ENCODE measurements at places on chromosomes 7 and 10.

- H3K4me1 ChIP-seq = no peaks in the 10 kb centered on the region
- no peak overlapping the region for H3K27ac ChIP-seq
- no peaks in the 10 kb centered on the region for H3K27me3 ChIP-seq
- no peaks in the 10 kb centered on the region for H3K36me3 ChIP-seq
- H3K4me3 ChIP-seq = no peak overlapping the region
- DNase-seq = no peak
Measured at GRCh38 chr7:38682606-38683005, 51.4 kb upstream of the AMPH start.

GRCh38 chr7:131424219-131424822, 96.6 kb downstream of the MKLN1 start:
- no peaks in the 10 kb centered on the region for H3K4me1 ChIP-seq
- DNase-seq = no peak
- no peaks in the 10 kb centered on the region for H3K27me3 ChIP-seq
- no peaks in the 10 kb centered on the region for H3K36me3 ChIP-seq
- no peak overlapping the region for H3K27ac ChIP-seq

- no peaks in the 10 kb centered on the region for H3K27me3 ChIP-seq
- no peaks in the 10 kb centered on the region for H3K36me3 ChIP-seq
- no peak overlapping the region for H3K4me3 ChIP-seq
- DNase-seq = no peak
Measured at GRCh38 chr7:117665368-117665767, 185.5 kb downstream of the CFTR start.

DNA sequence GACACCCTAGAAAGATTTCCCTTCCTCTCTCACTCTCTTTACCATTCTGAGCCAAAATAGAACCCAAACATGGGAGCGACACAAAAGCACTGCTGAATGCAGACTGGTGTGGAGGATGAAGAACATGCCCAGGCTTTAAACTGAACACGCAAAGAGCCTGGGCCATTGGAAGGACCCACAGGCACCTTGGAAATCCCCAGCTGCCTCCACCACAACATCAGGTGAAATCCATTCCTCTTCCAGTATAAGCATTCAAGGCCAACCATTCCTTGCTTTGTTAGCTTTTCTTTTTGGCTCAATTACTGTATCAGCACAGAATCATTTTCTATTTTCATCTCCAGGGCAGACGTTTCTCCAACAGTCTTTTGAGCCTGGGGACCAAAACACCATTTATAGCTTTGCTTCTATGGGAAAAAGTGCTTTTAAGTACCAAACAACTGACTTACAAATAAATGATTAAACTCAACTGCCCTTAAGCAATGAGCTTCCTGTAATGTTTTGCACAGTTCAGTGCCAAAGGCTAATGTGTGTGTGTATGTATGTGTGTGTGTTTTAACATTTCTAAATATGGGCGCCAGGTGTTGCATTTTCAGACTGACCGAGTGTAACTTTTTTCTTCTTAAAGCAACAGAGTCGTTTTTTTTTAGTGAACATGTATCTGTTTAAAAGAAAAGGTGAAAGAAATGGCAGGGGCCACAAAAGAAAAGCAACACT, 16.2 kb upstream of the BLNK start:
- H3K4me1 ChIP-seq = peaks cover 6% of the 10 kb centered on the region
- no peak overlapping the region for H3K4me3 ChIP-seq
- no peak overlapping the region for H3K27ac ChIP-seq
- DNase-seq = no peak
- H3K36me3 ChIP-seq = no peaks in the 10 kb centered on the region

DNA sequence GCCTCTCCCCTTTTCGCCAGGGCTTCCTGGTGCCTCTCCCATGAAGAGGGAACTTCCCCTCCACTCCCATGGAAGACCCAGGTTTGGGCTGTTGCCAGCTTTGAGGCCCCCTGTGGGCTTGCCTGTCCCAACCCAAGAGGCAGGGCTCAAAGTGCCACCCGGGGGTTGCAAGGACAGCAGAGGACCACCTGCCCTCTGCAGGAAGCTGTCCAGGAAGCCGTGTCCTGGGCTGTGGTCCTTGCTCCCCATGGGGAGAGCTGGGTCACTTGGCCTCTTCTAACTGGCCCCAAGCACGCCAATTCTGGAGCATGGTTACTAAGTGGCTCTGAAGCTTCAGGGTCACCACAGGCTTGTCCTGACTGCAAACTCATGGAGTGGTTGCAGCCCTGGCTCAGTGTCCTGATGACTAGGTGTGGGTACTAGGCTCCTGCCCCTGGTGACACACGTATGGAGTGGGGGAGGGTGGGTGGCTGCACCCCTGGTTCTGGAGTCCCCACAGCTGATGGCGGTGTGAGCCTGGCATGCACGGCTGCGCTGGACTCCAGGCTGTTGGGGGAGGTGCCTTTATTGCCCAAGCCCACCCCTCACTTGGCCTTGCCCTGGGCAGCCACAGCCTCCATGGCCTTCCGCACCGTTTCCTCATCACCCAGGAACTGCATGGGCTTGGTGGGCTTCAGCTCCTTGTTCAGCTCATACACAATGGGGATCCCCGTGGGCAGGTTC, 3.0 kb downstream of the PGAM2 start:
- H3K36me3 ChIP-seq = peaks cover 49% of the 10 kb centered on the region
- H3K27me3 ChIP-seq = no peaks in the 10 kb centered on the region
- H3K27ac ChIP-seq = peak overlapping the region; percentile 41
- DNase-seq = peak; percentile 64

- H3K27ac ChIP-seq = no peak overlapping the region
- no peaks in the 10 kb centered on the region for H3K36me3 ChIP-seq
- H3K4me3 ChIP-seq = no peak overlapping the region
- H3K27me3 ChIP-seq = no peaks in the 10 kb centered on the region
Measured at GRCh38 chr7:106068986-106069385, 43.1 kb downstream of the SYPL1 start.

- peak overlapping the region; percentile 89 for H3K27ac ChIP-seq
- no peak overlapping the region for H3K4me3 ChIP-seq
- no peaks in the 10 kb centered on the region for H3K36me3 ChIP-seq
- peaks cover 52% of the 10 kb centered on the region for H3K4me1 ChIP-seq
- peak; percentile 61 for DNase-seq
Measured at GRCh38 chr7:95609277-95609971, 13.1 kb upstream of the PDK4 start.
